Stimulated activated CD8-positive, alpha-beta memory T cell treated with anti-CD3 and anti-CD28 coated beads, Interleukin-15, amount 100 ng/mL, for 4 hours (primary cell): ENCODE measurements at places on chromosomes 7 and 10.

DNA sequence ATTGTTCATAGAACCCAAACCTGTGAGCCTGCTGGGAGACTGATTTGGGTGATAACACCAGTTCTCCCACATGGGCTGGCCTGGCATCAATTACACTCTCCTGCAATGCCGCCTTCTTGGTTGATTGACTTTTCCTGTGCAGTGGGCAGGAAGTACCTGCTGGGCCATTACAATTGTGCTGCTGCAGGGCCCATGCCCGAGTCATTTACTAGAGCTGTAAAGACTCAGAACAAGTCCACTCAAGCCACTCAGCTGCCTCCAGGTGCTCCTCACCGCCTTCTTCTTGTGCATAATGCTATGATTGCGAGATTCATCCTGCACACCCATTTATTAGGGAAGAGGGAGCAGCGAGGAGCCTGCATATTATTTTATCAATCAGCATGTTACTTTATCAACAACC lies 264.0 kb downstream of the TCERG1L start:
- DNase-seq, result no peak

DNA sequence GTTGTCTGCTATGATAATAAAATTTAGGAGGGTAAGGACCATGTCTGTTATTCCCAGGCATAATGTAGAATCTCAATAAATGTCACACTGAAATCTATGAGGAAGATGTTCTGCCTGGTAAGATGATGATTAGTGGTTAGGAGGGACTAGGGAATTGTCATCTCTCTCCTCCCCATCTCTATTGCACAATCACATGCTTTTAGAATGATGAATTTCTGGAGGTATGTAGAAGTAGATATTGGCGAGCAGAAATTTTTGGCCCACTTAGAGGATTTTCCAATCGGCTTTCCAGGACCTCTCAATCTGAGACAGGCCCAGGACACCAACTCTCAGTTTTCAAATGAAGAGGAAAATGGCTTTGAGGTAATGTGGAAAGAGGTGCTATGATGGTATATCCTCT lies 2.0 kb upstream of the PITX3 start:
- DNase-seq, result no peak

DNA sequence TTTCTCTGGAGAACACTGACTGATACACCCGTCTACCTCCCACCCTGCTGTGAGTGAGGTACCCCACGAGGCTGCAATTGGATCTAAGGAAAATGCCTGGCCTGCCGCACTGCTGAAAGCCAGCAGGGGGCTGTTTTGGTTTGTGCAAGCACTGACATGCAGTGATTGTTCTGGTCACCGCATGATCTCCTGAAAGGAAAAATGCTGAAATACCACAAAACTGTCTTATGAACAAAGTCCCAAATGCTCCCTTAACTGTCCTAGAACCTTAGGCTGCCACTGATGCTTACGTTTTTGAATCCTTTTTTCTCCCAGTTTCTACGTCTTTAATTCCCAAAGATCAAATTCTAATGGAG lies 132.7 kb downstream of the JCAD start:
- DNase-seq, result no peak

- no peak for DNase-seq
Observed at GRCh38 chr10:132836248-132836831, 50.4 kb upstream of the NKX6-2 start.

DNA sequence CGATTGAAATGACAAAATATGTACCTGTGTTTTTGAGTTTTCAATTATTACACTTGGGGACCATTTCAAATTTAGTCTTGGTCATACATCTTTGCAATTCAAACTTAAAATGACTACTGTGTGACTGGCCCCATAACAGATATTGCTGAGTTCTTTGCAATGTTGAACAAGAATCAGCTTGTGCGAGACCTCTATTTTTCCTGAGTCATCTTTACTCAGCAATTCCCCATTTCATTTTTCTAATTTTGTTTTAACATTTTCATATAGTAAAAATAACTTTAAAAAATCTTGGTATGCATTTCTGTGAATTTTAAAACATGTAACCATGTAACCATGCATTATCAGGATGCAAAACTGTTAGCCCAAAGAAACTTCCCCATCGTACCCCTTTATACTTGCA lies 678.1 kb downstream of the ANKRD7 start:
- no peak for DNase-seq

DNA sequence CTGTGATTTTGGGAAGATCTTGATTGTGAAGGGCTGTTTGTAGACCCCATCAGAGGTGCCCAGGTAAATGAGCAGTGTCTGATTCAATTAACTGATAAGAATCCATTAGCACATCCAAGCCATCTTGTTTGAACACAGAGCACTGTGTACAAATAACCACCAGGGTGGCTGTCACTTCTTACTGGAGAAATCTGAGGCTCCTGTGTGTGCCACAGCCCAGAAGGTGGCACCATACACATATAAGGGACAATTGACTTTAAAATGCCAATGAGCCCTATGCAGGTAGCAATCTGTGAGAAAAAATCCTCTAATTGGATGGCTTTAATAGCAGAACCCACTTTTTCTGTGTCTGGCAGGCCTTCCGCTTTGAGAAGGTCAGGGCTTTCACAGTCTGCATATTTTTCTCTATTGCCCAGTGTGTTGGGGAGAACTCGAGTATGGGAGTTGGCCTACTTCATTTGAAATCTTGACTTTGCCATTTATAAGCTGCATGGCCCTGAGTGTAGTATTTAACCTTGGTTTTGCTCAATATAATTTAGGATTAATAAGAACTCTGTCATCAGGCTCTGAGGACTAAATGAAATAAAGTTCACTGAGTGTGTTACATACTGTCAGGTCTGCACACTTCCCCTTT lies 517.4 kb downstream of the CCSER2 start:
- no peak for DNase-seq

DNA sequence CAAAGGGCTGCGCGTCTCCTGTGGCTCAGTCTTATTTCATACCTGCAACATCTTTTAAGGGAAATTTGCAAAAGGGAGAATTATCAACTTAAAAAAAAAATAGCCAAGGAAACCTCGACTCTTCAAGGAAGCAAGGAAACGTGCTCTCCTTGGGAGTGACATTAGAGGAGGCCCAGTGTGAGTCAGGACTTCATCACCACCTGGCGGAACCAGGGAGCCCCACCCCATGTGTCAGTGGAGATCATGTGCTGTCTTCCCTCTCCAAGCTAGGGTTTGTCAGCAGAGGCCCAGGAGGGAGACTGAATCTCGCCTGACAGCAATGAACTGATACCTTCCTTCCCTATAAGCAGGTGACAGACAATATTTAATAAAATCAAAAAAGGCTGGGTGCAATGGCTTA lies 28.9 kb downstream of the POR start:
- no peak for DNase-seq

- DNase-seq, result no peak
Observed at GRCh38 chr7:6139189-6139996, 108.2 kb downstream of the ANKRD61 start.

DNA sequence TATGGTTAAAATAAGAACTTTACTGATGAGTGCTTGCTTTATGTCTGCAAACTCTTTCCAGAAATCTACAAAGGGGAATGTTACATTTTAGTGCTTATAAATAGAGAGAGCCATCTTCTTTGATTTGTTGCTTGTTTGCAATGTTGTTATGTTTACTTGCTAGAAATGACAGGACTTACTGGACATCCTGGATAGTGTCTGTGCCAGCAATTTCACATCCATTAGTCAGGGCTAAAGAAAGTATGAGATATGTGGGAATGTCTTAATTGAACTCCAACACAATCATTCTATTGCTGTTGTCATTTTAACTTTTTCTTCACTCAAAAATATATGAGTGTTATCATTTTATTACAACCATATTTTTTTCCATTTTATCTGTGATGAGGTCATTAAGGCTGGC lies 453.2 kb downstream of the TNS3 start:
- DNase-seq, result no peak

- DNase-seq, result no peak
Observed at GRCh38 chr10:31912898-31913850, 15.5 kb downstream of the ARHGAP12 start.

- DNase-seq, result no peak
Observed at GRCh38 chr7:92002720-92003119, 62.1 kb downstream of the AKAP9 start.

DNA sequence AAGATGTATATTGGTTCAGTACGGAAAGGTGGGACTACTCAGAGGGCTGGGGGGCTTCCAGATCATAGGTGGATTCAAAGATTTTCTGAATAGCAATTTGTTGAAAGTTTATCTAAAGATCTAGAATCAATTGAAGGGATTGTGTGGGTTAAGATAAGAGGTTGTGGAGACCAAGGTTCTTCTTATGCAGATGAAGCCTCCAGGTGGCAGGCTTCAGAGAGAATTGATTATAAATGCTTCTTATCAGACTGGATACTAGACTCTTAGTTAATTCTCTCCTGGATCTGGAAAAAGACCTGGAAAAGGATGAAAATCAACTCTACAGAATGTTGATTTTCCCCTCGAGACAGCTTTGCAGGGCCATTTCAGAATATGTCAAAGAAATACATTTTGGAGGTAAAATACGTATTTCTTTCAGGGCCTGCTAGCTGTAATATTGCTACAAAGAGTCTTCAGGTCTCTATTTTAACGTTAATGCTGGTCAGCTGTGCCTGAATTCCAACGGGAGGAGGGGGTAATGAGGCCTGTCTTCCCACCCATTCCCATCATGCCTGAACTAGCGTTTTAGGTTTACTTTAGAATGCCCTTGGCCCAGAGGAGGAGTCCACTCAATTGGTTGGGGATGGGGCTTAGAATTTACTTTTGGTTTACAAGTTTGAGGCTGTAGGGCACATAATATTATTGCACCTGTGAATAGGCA lies 12.8 kb upstream of the GPR15LG start:
- DNase-seq, result no peak

GRCh38 chr7:24572016-24572392 lies 1.2 kb upstream of the PALS2 start:
- DNase-seq, result no peak

DNA sequence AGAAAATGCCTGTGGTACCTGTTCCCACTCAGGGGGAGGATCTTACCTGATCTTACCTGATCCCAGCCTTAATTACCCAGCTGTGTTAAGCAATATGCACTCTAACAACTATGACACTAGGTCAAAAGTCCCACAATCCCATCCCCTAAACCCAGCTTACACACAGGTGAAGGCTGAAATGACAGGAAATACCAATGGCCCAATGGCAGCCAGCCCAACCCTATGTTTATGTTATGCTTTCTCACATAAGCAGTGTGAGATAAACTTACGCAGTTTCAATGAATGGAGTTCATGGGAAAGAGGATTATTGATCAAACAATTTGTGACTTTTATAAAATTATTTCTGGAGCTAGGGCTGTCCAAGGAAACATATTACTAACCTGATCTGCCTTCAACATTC lies 91.9 kb downstream of the GPAM start:
- DNase-seq, result no peak

- DNase-seq, result no peak
Observed at GRCh38 chr7:131145026-131145425, 182.7 kb upstream of the MKLN1 start.

DNA sequence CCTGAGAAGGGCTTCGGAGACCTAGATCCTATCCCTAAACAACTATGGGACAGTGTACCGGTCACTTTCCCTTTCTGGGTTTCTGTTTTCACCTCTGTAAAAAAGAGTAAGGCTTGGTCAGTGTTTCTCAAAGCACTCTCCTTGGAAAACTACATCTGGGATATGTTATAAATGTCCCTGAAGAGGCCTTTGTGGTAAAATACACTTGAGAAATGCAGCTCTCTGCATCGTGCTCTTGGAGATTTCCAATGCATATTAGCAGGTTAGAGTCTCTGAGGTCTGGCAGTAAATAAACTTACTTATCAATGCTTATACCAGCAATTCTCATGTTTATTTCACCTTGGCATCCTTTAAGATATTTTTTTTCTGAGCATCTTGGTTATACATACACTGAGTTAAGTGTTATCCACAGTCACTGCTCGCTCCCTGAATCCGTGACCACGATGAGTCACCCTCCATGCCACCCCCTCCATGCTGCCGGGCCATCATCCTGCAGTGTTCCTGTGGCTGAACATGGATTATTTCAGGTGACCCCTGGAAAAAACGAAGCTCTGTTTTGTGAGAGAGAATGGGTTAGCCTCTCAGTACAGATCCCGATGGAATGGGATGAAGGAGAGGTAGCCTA lies 3.3 kb upstream of the TBXAS1 start:
- no peak for DNase-seq

- DNase-seq, result no peak
Observed at GRCh38 chr10:100515612-100516011, 4.0 kb downstream of the SEC31B start.

- no peak for DNase-seq
Observed at GRCh38 chr10:124599588-124600050, 138.0 kb downstream of the LHPP start.

DNA sequence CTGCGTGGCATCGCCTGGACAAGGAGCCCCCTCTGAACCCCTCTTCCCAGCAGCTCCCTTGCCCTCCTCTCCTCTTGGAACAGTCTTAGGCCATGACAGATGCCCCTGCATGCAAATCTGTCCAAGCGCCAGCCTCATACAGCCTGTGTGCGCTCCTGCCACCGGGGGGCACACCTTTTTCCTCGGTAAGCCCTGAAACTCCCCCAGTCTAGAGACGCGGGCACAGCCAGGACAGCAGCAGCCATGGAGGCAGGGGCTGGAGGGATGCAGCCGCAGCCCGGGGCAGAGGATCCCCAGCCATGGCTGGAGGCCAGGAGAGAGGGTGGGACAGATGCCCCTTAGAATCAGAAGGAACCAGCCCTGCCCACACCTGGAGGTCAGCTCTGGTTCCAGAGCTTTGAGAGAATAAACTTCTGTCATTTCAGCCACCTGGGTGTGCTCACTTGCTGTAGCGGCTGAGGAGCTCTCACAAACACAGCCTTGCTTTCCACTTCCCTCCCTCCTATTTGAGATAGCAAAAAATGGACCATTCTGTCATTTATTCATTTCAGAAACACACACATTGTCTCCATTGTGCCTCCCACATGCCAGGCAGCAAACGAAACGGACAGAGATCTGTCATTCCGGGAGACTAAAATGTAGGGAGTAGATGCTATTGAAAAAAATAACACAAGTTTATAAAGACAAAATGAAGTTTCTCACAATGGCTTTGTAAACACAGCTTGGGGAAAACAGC lies 241.5 kb downstream of the WDR37 start:
- DNase-seq, result no peak

DNA sequence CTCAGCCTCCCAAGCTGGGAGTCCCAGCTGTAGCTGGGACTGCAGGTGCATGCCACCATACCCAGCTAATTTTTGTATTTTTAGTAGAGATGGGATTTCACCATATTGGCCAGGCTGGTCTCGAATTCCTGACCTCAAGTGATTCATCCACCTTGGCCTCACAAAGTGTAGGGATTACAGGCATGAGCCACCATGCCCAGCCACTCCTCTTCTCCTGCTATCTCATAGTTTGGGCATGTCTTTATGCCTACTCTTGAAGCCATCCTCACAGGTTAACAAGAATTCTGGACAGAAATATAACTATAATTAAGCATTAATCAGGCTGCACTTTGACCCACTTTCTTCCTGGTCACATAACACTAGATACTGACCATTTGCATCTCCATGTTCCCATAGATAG lies 28.6 kb upstream of the C10orf67 start:
- DNase-seq, result no peak
